ENCODE measurements at places on chromosomes 16 and 17.

DNA sequence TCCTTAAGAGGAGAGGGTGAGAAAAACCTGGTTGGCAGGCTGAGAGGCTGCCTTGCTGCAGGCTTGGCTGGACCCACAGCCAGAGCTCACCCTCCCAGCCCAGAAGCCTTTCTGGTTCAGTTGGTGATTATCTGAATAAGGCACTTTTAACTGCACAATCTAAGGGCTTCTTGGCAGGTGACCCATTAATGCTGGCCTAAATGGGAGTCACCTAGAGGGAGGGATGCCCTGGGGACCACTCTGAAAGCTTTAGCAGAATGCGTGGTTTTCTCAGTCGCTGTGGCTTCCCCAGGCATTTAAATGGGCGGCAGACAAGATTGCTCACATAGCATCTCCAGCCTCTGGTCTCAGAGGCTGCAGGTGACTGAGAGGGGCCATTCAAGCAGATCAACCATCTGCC lies 33.2 kb upstream of the SHISA9 start:
- no peak for DNase-seq

DNA sequence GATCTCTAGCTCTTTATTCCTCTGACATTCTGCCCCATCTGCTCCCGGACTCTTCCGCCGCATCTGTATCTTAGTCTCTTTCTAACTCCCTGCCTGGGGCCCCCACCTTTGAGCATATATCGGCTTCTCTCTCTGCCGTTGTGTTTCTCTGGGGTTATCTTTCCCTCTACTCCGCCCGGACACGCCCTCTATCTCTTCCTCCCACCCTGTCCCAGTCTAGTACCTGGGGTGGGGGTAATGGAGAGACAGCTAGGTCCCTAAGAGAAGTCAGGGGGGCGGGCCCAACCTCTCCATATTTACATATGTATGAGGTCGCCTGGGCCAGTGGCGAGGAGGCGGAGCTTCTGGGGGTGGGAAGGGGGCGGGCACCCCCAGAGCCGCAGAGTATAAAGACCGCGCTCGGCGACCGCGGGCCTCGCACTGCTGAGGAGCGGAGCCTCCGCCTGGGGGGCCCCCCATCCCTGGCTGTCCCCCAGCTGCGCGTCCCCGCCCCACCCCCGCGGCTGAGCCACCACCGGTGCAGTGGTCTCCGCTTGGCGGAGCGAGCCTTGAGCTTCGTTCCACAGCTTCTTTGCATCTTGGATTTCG lies at the start of gene ATP1B2:
Gene ATP1B2 (plus strand): TSS at position 418 of the 588 bp plus-strand sequence. CDS start 593 bp downstream, outside the sequence.
- DNase-seq = peak; percentile 57

- no peak for DNase-seq
Observed at GRCh38 chr17:71668807-71669206, 452.0 kb upstream of the SOX9 start.

DNA sequence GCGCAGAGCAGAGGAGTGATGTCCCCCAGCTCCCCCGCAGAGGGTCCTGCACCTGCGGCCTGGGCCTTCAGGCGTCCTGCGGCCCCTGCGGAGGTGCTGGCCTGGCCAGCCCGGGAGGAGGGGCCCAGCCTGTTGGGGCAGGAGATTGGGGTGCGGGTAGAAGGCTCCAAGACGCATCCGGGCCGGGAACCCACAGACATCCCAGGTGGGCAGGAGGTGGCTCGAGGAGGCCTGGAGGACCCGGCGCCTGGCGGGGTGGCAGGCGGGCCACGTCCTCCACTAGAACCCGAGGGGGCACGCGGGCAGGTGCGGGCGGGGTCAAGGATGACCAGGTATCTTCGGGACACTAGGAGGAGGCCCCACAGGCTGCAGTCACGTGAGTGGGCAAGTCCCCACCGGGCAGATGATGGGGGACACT lies 647 bp upstream of the SECTM1 start:
- no peak for DNase-seq

- DNase-seq = peak; percentile 32
Observed at GRCh38 chr17:54967621-54968261, 713 bp downstream of the COX11 start.

- no peak for DNase-seq
Observed at GRCh38 chr17:51006601-51007000, 114.1 kb downstream of the SPAG9 start.
